Prostate gland (tissue), 2 donors: ENCODE measurements at places on chromosomes 13 and 19.

- DNase-seq, result no peak
Observed at GRCh38 chr13:31011901-31012654, 79.6 kb downstream of the TEX26 start.

- DNase-seq, result peak; percentile 8
Observed at GRCh38 chr19:43148233-43148632, 38.1 kb downstream of the PSG5 start.

- DNase-seq, result no peak
Observed at GRCh38 chr13:107079423-107080049, 511.6 kb upstream of the ARGLU1 start.

GRCh38 chr19:32368787-32369186, 23.4 kb downstream of the ZNF507 start:
- no peak for DNase-seq

- DNase-seq, result no peak
Observed at GRCh38 chr13:30697996-30698401, 37.3 kb upstream of the ALOX5AP start.

- no peak for DNase-seq
Observed at GRCh38 chr13:33940898-33941297, 122.9 kb downstream of the RFC3 start.

DNA sequence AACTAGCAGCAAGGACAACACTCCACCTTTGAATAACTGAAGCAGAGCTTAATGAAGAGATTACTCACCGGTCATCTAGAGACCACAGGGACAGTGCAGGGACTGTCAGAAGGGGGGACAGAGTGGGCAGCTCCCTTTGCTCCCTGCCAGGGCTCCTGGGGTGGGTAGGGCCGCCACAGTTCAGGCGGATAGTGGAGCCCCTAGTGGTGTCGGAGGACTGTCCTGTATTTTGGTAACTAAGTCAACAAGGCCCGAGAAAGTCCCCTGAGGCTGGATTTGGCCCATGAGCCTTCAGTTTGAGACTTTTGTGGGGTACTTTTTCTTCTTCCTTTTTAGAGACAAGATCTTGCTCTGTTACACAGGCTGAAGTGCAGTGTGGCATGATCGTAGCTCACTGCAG, 44.6 kb downstream of the GJA3 start:
- no peak for DNase-seq

GRCh38 chr13:52359534-52359933, 46.4 kb downstream of the THSD1 start:
- no peak for DNase-seq

GRCh38 chr13:76723551-76724232, 162.5 kb downstream of the KCTD12 start:
- no peak for DNase-seq

DNA sequence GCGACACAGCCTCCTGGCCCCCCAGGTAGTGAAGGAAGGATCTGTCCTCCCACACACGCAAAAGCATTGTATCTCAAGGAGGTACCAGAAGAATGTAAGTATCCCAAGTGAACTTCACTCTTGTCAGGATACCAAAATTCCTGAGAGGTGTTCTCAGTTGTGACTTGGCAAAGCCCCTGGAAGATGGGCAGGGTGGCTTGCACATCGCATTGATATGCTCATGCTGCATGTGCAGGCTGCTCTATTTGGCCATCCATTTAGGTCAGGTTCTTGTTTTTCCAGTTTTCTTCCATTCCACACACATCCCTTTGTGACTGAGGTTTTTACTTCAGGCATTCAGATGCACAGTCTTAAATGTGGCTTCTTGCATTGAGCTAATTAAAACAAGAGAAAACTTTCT, 382.8 kb downstream of the FOXO1 start:
- peak; percentile 30 for DNase-seq

- no peak for DNase-seq
Observed at GRCh38 chr13:60075850-60076249, 87.9 kb downstream of the DIAPH3 start.
